ENCODE measurements at places on chromosomes 4 and X.

DNA sequence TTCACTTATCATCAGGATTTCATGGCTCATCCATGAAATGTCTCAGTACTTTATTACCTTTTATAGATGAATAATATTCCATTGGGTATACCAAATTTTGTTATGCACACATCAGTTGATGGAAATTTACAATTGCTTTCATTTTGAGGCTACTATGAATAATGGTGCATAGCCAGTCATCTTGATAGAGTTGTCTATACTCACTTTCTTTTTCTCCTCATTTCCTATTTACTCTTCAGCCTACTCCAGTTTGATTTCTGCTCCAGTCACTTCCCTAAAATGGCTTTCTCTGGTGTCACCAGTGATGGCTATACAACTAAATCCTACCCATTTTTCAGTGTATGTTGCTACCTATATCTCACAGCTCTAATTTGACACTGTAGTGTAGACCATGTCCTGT is 743.5 kb upstream of the MAGEB2 start:
- no peak for DNase-seq

DNA sequence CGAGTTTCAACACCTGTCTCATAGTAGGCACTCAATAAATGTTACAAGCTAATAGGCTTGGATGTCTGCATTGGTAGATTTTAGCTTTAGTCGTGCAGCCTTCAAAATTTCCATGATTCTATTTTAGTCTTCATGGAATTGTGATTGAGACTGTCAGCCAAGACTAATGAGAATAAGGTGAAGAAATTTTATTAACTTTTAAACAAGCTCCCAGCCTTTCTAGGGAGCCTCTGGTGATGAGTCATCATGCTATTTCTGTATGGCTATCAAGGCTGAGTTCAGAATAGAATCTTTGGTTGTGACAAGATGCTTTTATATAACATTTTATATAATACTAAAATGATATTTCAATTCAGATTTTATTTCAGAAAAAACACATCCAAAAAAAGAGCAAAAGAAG is 685.8 kb downstream of the GABRG1 start:
- no peak for DNase-seq

GRCh38 chr4:114698231-114698630 is 99.6 kb downstream of the UGT8 start:
- no peak for DNase-seq

DNA sequence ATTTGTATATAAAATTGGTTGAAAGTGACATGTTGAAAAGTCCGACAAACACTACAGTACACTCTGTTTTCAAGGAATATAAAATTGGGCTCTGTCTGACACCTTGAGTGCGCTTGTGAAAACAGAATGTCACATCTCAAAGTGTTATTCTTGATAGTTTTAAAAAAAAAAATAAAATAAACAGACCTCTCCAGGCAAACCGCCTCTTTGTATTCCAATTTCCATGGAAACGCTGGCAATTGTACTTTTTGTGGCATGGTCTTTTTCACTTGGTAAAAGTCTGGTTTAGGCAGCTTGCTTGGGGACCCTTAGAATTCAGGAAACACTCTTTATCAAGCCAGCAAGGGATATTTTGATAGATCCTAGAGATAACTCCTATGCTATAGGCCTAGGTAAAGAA is 302.5 kb downstream of the RAB28 start:
- no peak for DNase-seq

GRCh38 chr4:10153161-10153560 is 36.6 kb upstream of the WDR1 start:
- no peak for DNase-seq

DNA sequence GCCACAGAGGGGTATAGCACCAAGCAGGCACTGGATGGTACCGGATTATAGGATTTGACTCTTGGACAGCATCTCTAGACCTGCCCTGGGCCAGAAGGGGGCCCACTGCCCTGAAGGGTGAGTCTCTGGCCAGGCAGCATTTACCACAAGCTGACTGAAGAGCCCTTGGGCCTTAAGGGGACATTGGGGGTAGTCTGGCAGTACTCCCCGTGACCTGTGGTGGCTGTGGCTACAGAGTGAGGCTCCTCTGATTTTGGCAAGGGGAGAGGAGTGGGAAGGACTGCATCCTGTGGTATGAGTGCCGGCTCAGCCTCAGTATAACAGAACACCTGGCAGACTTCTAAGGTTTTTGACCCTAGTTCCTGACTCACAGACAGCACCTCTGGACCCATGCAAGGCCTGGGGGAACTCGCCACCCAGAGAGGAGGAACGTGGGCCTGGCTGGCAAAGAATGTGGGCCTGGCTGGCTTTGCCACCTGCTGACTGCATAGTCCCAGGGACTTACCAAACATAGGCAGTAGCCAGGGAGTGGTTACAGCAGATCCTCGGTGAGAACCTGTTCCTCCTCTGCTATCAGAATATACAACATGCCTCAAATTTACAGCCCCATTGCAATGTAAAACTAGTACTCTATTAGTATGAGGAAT is 48.1 kb downstream of the ABCB7 start:
- DNase-seq, result no peak

GRCh38 chr4:107292979-107293378 is 256.9 kb upstream of the DKK2 start:
- DNase-seq, result no peak

DNA sequence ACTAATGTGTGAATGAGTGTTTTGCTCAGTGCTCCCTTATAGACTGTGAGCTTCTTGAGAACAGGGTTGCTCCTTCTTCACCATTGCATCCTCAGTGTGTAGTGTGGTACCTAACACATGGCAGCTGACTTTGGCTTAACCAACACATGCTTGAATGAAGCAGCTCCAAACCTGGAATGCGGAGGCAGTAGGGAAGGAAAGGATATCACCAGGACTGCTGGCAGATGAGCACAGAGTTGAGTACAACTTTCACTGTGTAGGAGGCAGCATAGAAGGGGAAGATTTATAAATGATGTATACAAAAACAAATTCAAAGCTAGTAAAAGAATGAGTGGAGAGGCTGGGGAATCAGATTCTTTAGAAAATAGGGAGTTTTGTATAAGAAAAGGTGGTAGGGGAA is 174.3 kb downstream of the SLIT2 start:
- DNase-seq, result no peak

GRCh38 chr4:16503421-16504100 is 277.3 kb upstream of the TAPT1 start:
- DNase-seq, result no peak

DNA sequence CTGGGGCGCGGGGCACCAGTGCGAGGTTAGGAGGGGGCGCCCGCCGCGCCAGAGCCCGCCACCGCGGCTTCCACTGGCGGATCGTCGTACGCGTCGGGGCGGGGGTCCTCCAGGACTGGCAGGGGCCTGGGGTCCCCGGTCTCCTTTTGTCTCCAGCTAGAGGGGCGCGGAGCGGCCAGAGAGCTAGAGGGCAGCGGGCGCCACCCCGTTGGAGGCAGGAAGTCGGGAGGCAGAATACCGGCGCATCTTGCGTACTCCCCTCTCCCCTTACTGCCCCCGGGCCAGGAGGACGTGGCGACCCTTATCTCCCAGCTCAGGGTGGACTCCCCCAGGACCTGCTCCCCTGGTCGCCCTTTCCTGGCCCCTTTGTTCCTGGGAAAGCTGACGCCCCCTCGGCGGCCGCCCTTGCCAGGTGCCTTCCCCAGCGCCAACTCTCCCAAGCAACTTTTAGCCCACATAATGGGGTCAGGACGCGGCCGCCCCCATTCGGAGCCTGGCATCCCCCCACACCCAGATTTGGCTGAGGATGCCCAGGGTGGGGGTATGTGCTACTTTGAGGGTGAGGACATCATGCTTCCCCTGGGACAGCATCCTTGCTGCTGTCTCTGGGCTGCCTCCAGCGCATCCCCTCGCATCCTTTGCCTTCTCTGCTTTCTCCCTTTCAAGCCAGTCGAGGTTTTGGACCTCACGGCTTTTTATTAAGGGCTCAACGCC is 933 bp downstream of the CNKSR2 start:
- DNase-seq, result no peak

Measured in cortex of kidney (tissue), 1 donor.